HFF-Myc (cell line): ENCODE measurements at places on chromosomes 3 and 15.
A peak's percentile ranks its signal among the peaks of the same experiment; 100 is the strongest.

- no peak for DNase-seq
These were observed 245.4 kb upstream of the CDIN1 start for GRCh38 chr15:36334059-36334458.

GRCh38 chr3:113829576-113830354 is 8.8 kb upstream of the GRAMD1C start:
- DNase-seq: no peak

DNA sequence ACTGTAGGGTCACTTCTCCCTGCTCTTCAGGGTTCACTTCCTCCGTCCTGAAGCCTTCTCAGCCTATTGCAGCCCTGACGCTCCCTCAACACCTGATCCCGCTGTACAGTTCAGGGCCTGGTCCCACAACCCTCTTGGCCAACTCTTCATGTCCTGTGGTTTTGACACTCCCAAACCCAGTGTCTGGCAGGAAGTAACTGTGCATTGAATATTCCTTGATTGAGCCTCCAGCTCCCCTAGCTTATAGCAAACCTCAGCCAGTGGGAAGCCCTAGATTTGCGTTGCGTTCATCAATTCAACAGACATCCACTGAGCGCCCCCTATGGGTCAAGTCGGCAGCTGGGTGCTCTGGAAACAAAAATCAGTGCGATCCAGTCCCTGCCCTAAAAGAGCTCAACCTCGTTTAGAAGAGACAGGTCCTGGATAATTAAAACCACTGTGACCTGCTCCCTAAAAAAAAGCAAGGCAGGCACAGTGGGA is 13.5 kb downstream of the UBAP1L start:
- DNase-seq: peak; percentile 49

GRCh38 chr3:152267831-152268554 is 736 bp upstream of the MBNL1 start:
- no peak for DNase-seq

DNA sequence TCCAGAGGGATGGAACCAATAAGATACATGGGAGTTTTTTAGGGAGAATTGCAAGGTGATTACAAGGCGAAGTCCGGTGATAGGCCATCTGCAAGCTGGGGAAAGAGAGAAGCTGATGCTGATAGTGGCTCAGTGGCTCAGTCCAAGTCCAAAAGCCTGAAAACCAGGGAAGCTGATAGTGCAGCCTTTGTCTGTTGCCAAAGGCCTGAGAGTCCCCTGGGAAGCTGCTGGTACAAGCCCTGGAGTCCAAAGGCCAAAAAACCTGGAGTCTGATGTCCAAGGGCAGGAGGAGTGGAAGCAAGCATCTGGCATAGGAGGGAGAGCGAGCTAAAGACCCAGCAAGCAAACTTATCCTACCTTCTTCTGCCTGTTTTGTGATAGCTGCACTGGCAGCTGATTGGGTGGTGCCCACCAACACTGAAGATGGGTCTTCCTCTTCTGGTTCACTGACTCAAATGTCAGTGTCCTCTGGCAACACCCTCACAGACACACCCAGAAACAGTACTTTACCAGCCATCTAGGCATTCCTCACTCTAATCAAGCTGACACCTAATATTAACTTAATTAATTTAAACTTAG is 16.7 kb downstream of the TFG start:
- no peak for DNase-seq

DNA sequence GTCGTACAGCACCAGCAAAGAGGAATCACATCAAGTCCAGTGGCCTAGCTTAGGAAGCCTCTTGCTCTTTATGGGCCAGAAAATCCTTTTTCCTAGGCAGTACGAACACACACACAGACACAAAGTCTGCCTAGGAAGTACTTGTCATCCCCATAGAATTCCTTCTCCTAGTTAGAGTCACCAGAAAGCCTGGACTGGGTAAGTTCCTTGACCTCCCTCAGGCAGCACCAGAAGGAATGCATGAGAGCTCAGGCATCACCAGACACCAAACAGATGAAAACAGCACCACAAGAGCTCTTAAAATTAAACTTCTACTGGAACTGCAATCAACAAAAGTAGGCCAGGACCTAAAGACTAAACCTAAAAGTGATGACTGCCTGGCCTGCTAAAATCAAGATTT is 192.9 kb upstream of the CCDC54 start:
- no peak for DNase-seq

GRCh38 chr3:147189016-147189415 is 217.3 kb downstream of the ZIC4 start:
- no peak for DNase-seq

DNA sequence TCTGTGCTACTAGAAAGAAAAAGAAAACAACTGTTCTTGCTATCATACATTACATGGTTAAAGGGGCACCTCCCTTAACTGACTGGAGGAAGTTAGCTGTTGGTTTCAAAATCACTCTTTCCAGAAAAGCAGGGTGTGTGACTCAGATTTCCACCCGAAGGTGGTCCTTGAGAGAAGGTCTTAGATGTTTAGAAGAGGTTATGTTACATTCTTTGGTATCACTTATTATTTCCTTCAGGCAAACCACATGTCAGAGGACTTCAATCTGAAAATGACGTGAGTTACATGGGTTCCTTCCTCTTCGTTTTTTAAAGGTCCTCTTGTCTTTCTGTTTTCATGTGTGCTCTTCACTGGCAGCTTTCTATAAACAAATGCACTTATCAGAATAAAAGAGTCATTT is 307.9 kb upstream of the CBLB start:
- no peak for DNase-seq

DNA sequence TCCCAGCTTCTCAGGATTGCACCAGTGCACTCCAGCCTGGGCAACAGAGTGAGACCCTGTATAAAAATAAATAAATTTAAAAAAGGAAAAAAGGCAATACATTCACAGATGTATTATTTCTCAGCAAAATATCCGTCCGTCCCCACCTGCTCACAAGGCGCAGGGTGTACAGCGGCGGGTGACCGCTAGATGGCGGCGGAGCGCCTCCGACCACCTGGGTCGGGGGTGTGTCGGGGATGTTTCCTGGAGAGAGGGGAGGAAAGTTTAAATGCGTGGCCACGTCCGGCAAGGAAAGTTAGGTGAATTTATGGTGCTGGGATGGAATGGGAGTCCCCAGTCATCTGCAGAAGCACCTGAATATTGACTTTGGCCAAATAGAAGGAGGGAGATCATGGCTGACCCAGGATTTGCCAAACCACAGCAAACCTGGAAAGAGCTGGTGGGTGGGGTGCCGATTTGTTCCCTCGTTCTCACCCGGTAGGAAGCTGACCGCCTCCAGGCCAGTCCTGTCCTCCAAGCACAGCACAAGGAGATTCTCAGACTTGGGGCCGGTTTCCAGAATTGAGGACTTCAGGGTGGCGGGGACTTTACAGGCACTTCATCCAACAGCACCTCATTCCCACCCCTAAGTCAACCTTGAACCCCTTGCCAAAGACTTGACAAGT is 88.3 kb downstream of the TMEM266 start:
- no peak for DNase-seq

GRCh38 chr3:107870943-107871638 is 219.7 kb downstream of the CD47 start:
- no peak for DNase-seq
